ENCODE measurements at places on chromosomes 5 and 9.

GRCh38 chr5:79689541-79690466, at the start of gene CMYA5:
CMYA5 (plus strand) TSS chr5:79689836; CDS start chr5:79689908, 72 bp downstream.
- DNase-seq: peak; percentile 73

GRCh38 chr9:110334183-110334582, 3.5 kb downstream of the TXNDC8 start:
- DNase-seq: no peak

DNA sequence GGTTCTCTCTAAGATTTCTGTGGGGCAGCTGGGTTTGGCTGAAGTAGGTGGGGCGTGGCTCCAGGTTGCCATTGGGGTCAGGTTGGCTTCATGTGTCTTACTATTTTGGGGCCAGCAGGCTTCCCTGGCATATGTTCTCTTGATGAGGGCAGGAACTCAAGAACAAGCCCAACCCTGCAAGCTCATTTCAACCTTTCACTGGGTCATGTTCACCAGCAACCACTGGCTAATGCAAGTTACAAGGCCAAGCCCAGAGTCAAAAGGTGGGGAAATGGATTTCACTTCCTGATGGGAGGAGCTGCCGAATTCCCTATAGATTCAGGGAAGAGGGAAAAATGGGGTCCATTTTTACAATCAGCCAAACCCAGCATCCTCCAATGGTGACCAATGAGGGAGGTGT, 34.0 kb upstream of the HAND1 start:
- no peak for DNase-seq

DNA sequence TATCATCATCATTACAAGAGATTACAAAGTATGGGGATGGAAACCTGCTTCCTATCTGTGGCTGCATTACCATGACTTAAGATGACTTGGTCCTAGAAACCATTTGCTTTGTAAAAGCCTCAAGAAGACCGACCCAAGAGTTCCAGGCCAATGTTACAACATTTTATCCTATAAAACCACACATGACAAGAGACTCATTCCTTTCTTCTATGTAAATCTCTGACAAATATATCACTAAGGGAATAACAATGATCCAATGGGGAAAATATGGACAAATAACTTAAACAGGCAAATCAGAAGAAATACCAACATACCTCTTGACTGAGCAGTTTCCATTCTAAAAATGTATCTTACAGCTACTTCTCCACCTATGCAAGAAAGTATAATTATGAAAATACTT, 44.3 kb upstream of the VPS13A start:
- no peak for DNase-seq

DNA sequence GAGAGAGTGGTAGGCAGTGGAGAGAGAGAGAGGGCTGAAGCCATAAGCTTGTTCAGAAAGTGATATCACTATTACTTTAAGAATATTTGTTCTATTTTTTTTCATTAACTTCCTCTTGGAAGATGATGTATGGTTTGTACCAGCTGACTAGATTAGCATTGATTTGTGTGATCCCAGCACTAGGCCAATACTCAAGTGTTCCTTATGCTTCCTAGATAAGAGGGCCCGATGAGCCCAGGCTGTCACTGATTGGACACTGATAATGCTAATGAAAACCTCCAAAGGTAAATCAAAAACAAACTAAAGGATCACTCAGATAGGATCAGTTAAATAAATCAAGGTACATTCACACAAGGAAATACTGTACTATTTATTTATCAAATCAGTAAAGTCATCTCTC, 52.7 kb upstream of the OTULINL start:
- DNase-seq: no peak

DNA sequence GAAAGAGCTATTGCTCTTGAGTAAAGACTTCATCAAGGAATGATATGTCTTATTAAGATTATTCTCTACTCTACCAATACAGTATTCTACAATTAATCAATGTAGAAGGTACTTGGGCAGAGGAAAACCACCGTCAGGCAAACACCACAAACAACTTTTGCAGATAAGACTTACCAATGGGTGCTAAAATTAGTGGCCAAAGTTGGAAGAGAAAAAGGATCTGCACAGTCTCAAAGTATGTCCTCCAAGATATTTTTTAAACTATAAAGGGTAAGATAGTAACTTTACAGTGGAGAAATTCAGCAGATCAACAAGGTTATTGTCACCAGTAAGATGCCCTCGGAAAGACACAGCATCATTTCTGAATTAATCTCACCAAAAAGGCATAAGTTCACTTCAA, 38.9 kb downstream of the NRG2 start:
- DNase-seq: no peak

DNA sequence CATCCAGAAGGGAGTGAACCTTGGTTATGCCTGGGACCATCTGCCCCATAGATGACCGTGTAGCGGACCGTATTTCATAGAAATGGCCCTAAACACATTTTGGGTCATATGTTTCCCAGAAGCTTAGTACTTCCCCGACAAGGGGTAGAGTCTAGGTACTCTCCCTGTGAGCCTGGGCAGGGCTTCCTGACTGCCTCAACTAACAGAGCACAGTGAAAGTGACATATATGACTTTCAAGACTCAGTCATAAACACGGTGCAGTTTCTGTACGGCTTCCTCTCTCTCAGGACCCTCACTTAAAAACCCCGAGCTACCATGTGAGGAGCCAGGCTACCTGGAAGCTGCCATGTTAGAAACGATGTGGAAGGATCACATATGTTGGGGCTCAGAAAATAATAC, 20.9 kb downstream of the C9orf57 start:
- no peak for DNase-seq

- DNase-seq: no peak
Observed at GRCh38 chr5:66894480-66895240, 298.5 kb downstream of the MAST4 start.

GRCh38 chr5:78008356-78008967, 232.3 kb upstream of the TBCA start:
- DNase-seq: no peak
